ENCODE measurements at places on chromosomes 11 and 22. TPM values are rescaled to one million over a fixed set of nuclear protein-coding genes. Genes with fewer than 3 reads are reported as not detected.

INSC gene
- total RNA-seq, result 0.53 TPM

LIF gene
- total RNA-seq, result 2.7 TPM

FOLR1 gene
- total RNA-seq, result 20.3 TPM

MMP13 gene
- total RNA-seq, result not detected

C11orf86 gene
- not detected for total RNA-seq

RAB36 gene
- 12.9 TPM for total RNA-seq

IGSF9B gene
- total RNA-seq, result 6.8 TPM

MIOX gene
- total RNA-seq, result 5.4 TPM

OR52I1 gene
- not detected for total RNA-seq

CHRNA10 gene
- total RNA-seq, result 0.82 TPM

RASGRP2 gene
- 14.9 TPM for total RNA-seq

MRPL49 gene
- 57.1 TPM for total RNA-seq

GPHA2 gene
- total RNA-seq, result 1.3 TPM

APOA5 gene
- not detected for total RNA-seq

PKNOX2 gene
- 9.3 TPM for total RNA-seq

UPK3A gene
- total RNA-seq, result 3.6 TPM

SLC22A6 gene
- total RNA-seq, result 9.7 TPM

MS4A3 gene
- total RNA-seq, result 8.8 TPM

ZNF215 gene
- 2.2 TPM for total RNA-seq

PARVG gene
- 11.1 TPM for total RNA-seq

ACR gene
- 0.18 TPM for total RNA-seq

LYVE1 gene
- 43.6 TPM for total RNA-seq

MS4A6E gene
- total RNA-seq, result not detected

RPL3 gene
- total RNA-seq, result 3,148 TPM

KCNQ1 gene
- 17.4 TPM for total RNA-seq

ART5 gene
- 1.8 TPM for total RNA-seq

SERPING1 gene
- 53.5 TPM for total RNA-seq

SPINDOC gene
- total RNA-seq, result 9.4 TPM

GRAP2 gene
- total RNA-seq, result 2.5 TPM

DBX1 gene
- total RNA-seq, result not detected

OR5AL1 gene
- not detected for total RNA-seq

TRIM6 gene
- total RNA-seq, result 19.2 TPM

PSMC3 gene
- total RNA-seq, result 56.9 TPM

SHISAL1 gene
- total RNA-seq, result 2.7 TPM

NUDT8 gene
- total RNA-seq, result 10.9 TPM

ACTN3 gene
- 37.8 TPM for total RNA-seq

OR51D1 gene
- not detected for total RNA-seq

BLID gene
- total RNA-seq, result 2.0 TPM

TRIM51 gene
- total RNA-seq, result not detected

C11orf52 gene
- 8.2 TPM for total RNA-seq

PLA2G6 gene
- 45.4 TPM for total RNA-seq

SCN2B gene
- 3.2 TPM for total RNA-seq

EHF gene
- 34.0 TPM for total RNA-seq

ARVCF gene
- total RNA-seq, result 63.2 TPM

OR6M1 gene
- not detected for total RNA-seq

FOLR3 gene
- 2.3 TPM for total RNA-seq

BCR gene
- total RNA-seq, result 38.2 TPM

CALCA gene
- total RNA-seq, result 6.1 TPM

YPEL4 gene
- 1.9 TPM for total RNA-seq

PANX2 gene
- 0.82 TPM for total RNA-seq

MYO18B gene
- 26.0 TPM for total RNA-seq

SLC16A8 gene
- total RNA-seq, result 2.2 TPM

CFAP300 gene
- total RNA-seq, result 1.9 TPM

OR5B3 gene
- total RNA-seq, result not detected

SEC14L6 gene
- total RNA-seq, result 6.5 TPM

DEPDC7 gene
- total RNA-seq, result 3.9 TPM

PAX6 gene
- total RNA-seq, result 0.06 TPM

FDXACB1 gene
- 4.1 TPM for total RNA-seq
